Heart left ventricle (tissue), 16 donors: ENCODE measurements at places on chromosomes 2 and 18. TPM values are rescaled to one million over a fixed set of nuclear protein-coding genes. Genes with fewer than 3 reads are reported as not detected.
A peak's percentile ranks its signal among the peaks of the same experiment; 100 is the strongest.

DNA sequence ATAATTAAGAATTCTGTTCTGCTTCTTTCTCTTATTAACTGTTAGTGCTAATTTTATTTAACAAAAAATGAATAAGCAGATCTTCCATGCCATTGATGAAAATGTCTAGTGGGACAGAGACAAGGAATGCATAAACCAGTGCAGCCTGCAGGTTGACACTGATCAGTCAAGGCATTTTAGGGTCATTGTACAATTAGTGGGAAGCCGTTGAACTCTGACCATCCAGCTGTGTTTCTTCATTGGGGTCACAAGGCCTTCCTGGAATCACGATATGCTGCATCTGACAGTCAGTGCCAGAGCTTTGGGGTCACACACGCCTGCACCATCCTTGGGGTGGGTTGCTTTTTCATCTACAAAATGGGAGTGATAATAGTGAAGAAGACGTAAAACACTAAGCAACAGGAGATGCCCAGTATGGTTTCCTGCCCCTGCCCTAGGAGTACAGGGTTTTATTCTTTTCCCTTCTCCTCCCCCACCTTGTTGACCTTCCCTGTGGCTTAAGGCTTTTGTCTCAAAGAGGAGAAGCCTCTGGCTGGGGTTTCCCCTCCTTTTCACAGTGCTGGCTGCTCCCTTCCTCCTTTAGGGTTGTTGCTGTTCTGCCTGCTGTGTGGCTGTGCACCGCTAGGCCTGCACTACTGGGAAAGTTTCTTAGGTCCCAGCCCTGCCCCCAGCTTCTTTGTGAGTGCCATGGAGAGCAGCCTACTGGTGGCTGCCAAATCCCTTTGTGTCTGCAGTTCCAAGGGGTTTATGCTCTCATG, 245.6 kb downstream of the TPGS2 start:
- no peaks in the 10 kb centered on the region for H3K27me3 ChIP-seq
- H3K4me3 ChIP-seq, result no peak overlapping the region
- no peaks in the 10 kb centered on the region for H3K36me3 ChIP-seq

DNA sequence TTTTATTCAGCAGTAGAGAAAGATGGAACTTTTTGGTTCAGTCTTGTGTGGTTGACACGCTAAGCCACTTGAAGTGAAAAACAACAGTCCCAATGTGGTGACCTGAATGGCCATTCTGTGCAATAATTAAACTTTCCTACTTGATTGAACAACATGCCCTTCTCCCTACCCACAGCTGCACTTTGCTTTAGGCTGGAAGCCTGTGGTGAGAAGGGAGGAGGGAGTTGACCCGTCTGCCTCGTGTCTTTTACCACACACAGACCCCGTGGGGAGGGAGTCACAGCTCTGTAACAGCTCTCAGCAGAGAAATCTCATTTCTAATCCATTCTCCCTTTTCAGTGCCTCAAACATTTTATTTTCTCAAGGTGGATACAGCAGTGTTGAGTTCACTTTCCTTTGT, 138.2 kb upstream of the PKDCC start:
- no peaks in the 10 kb centered on the region for H3K27me3 ChIP-seq
- H3K36me3 ChIP-seq, result no peaks in the 10 kb centered on the region
- H3K4me1 ChIP-seq, result peaks cover 15% of the 10 kb centered on the region

DNA sequence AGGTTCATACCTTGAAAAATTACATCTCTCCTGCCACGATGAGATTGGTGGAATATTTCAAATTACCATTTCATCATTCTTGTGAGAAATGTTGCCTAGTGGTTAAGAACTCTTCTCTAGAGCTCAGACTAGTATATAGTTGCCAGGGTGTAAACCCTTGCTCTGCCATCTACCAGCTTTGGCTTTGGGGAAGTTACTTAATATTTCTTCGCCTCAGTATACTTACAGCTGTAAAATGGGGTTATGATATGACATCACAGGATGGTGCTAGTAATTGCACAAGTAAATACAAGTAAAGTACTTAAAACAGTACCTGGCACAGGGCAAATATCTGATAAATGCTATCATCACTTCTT, 1.5 kb downstream of the SPOPL start:
- peaks cover 69% of the 10 kb centered on the region for H3K4me1 ChIP-seq
- no peaks in the 10 kb centered on the region for H3K36me3 ChIP-seq
- peak overlapping the region; percentile 94 for H3K27ac ChIP-seq
- H3K27me3 ChIP-seq, result no peaks in the 10 kb centered on the region
- no peak for DNase-seq

Gene PAX3
- total RNA-seq, result not detected

Gene COL4A4
- 1.6 TPM for total RNA-seq

Gene BMP10
- total RNA-seq, result not detected

Gene PJVK
- total RNA-seq, result 0.91 TPM

DNA sequence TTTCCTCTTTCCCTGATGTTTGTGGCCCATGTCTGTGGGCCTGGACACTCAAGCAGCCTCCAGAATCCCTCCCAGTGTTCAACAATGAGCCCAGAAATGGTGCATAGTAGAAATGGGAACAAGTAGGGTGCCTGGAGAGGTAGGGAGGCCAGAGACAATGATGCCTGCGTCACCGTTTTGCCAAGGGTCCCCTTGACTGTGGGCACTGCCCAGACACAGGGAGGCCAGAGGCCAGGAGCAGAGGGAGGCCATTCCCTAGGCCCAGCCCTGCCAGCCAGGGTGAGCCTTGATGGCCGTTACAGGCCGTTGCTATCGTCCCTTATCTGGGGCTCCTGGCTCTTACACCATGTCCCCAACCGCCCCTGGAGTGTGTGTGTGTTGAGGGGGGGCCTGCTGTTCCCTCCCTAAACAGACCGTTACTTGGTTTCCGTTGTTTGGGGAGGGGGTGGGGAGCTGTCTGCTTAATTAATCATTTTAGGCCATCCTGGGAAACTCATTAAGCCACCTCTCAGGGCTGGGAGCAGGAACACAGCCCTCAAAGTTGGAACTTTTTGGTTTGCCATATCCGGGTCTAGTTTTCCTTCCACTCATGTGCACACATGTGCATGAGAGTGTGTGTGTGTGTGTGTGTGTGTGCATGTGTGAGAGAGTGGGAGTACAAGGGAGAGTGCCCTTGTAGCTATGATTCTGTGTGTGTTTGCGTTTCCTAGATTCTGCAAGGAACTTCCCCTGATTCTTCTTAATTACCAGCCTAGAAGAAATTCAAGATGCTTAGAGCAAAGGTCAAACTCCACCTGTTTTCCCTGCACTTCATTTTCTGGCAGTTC, 135.2 kb upstream of the HAAO start:
- DNase-seq, result peak; percentile 74
- H3K36me3 ChIP-seq, result no peaks in the 10 kb centered on the region
- peaks cover 61% of the 10 kb centered on the region for H3K4me1 ChIP-seq

Gene BCL11A
- total RNA-seq, result 22.4 TPM

Gene USP34
- 82.8 TPM for total RNA-seq

DNA sequence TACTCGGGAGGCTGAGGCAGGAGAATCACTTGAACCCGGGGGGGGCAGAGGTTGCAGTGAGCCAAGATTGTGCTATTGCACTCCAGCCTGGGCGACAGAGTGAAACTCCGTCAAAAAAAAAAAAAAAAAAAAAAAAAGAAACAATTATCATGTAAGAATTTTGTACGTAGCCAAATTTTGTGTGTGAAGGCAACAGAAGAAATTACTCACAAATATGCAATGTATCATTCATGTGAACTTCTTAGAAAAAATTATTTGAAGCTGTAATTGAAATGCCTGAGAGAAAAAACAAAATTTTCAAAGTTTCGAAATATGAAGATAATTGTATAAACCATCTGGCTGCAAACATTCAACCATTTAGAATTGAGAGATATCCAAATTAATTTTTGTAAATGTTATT, 204.8 kb upstream of the PARD3B start:
- H3K27ac ChIP-seq, result no peak overlapping the region
- DNase-seq, result no peak
- H3K4me1 ChIP-seq, result no peaks in the 10 kb centered on the region
- H3K36me3 ChIP-seq, result no peaks in the 10 kb centered on the region
- no peak overlapping the region for H3K4me3 ChIP-seq

DNA sequence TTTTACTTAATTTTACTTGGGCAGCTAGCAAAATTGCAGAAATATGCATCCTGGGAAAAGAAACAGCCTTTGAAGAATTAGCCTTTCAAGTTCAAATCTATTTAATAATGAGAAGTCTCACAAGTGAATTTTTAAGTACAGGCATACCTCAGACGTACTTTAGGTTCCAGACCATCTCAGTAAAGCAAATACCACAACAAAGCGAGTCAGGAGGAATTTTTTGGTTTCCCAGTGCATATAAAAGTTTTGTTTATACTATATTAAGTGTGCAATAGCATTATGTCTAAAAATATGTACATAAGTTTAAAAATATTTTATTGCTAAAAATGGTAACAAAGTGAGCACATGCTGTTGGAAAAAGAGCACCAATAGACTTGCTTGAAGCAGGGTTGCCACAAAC, 50.8 kb upstream of the TWSG1 start:
- H3K4me1 ChIP-seq, result no peaks in the 10 kb centered on the region
- H3K27me3 ChIP-seq, result no peaks in the 10 kb centered on the region
- no peak overlapping the region for H3K4me3 ChIP-seq
- no peak overlapping the region for H3K27ac ChIP-seq

DNA sequence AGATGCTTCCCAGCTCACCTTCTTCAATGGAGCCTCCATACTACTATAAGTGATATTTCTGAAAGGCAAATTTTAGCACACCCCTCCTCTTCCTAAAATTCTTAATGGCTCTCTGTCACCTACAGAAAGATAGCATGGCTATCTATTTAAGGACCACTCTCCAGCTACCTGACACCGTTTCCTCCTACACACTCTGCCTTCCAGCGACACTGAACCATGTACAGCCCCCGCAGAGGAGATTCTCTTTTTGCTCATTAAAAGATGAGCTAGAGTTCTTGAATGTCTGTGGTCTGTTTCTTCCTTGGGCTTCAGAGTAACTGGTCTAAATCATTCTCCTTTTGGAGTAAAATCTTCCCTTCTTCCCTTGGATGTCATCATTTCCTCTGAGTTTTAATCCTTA, 38.4 kb upstream of the GAREM1 start:
- DNase-seq, result no peak
- H3K4me1 ChIP-seq, result no peaks in the 10 kb centered on the region
- no peak overlapping the region for H3K4me3 ChIP-seq

Gene SLC8A1
- 1,074 TPM for total RNA-seq

DNA sequence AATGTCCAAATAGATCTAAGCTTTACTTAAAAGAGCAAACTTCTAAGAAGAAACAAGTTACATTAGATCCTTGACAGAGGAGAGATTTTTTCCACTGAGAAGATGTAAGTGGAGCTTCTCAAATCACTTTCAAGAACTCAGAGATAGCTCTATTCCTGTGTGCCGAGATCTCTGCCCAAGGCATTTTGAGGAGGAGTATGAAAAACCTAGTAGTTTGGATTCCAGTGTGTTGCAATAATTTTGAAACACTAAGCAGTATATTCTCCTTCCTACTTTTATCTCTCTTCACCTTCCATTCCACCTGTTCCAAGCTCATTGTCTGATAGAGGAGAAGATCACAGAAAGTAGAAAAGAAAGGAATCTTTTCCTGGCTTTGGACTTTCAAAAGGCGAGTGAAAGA, 192.0 kb upstream of the TANK start:
- no peaks in the 10 kb centered on the region for H3K36me3 ChIP-seq
- peaks cover 23% of the 10 kb centered on the region for H3K4me1 ChIP-seq
- no peaks in the 10 kb centered on the region for H3K27me3 ChIP-seq
- DNase-seq, result no peak
- no peak overlapping the region for H3K4me3 ChIP-seq
- peak overlapping the region; percentile 22 for H3K27ac ChIP-seq

DNA sequence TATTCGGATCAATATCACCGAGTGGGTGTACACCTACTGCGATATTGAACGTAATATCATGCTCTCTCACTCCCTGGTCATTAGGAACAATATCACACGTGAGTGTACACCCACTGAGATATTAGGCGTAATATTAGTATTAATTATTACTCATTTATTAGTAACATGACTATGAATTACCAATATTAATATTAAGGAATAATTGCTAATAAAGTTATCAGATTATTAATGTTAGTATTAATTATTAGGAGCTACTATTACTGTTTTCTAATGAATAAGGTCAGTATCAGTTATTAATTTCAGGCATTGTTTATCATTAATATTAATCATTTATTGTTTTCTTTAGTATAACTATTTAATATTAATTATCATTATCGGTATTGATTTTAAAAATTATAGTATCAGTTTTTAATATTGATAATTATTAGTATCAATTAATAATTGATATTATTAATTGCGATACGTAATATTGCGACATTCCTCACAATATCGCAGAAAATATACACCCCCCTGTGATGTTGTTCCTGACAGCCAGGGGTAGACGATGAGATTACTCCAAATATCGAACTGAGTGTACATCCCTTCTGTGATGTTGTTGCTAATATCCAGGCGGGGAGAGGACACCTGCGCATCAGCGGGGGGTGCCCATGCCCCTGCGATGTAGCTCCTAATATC, 84.2 kb downstream of the DAPL1 start:
- no peak overlapping the region for H3K27ac ChIP-seq
- H3K4me1 ChIP-seq, result no peaks in the 10 kb centered on the region
- no peak for DNase-seq
- H3K36me3 ChIP-seq, result no peaks in the 10 kb centered on the region
- no peaks in the 10 kb centered on the region for H3K27me3 ChIP-seq

Gene ACTG2
- total RNA-seq, result 2.7 TPM

DNA sequence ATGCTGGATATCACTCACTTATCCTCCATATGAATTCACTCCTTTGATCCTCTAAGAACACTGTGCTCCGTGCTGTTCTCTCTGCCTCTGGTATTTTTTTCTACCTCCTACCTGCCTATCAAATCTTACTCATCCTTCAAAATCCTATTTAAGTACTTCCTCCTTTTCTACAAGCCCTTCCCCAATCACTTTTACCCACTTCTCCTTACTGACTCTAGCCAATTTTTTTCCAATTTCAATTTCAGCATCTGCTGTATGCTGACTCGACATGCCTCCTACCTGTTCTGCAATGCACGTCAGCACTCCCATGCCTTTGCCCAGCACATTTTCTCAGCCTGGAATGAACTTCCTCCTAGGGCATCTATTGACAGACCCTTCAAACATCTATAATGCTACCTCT, 37.3 kb upstream of the LNPK start:
- H3K4me3 ChIP-seq, result no peak overlapping the region
- no peaks in the 10 kb centered on the region for H3K36me3 ChIP-seq
- H3K27ac ChIP-seq, result no peak overlapping the region
- DNase-seq, result no peak
- H3K27me3 ChIP-seq, result peaks cover 6% of the 10 kb centered on the region

DNA sequence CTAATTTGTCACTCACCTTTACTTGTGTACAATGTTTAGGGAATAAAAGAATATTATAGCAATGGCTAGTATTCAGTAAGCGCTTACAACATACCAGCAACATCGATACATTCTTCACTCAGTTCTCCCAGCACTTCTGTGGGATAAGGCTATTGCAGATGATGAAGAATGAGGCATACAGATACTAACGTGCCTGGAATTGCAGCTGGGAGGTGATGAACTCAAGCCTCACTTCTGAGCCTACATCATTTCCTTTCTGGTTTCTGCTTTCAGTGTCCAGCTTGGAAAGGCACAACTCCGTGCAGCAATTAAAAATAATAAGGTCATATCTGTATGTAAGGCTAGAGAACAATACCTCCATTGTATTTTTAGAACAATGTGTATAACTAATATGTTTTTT, 95.4 kb upstream of the AQP4 start:
- H3K27me3 ChIP-seq, result no peaks in the 10 kb centered on the region
- no peak overlapping the region for H3K4me3 ChIP-seq
- no peaks in the 10 kb centered on the region for H3K4me1 ChIP-seq
- no peak for DNase-seq

- H3K27me3 ChIP-seq, result no peaks in the 10 kb centered on the region
- no peak overlapping the region for H3K27ac ChIP-seq
- DNase-seq, result no peak
- no peaks in the 10 kb centered on the region for H3K36me3 ChIP-seq
Observed at GRCh38 chr2:15952451-15953146, 12.2 kb downstream of the MYCN start.
